ENCODE measurements at places on chromosomes 3 and 15. TPM values are rescaled to one million over a fixed set of nuclear protein-coding genes. Genes with fewer than 3 reads are reported as not detected.

GRCh38 chr3:146325170-146325569 is 74.3 kb upstream of the PLSCR4 start:
- DNase-seq: no peak

Gene GRK7
- not detected for total RNA-seq

DNA sequence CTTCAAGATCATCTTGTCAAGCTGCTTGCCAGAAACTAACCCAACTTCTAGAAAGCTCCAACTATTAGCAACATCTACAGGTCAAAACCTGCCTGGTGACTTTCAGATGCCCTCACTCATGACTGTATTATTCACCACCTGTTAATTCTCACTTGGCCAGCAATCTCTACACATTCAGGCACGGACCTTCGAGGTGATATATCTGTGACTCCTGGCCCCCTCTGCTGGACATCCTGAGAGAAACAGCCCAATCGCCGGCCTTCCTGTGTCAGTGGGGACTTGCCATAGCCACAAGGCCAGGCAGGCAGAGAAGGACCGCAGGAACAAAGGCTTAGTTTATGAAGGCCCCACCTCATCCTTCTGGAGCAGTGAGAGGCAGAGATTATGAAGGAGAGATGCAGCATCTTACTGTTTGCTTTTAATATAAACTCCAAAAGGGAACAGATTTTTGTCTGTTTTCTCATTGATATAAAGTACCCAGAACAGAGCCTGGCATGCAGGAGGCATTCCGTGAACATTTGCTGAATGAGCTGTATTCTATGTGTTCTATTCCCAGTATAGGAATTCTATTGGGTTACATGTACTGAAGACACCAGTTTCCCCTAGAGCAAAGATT is 24.4 kb upstream of the OCA2 start:
- peak; percentile 95 for DNase-seq

DNA sequence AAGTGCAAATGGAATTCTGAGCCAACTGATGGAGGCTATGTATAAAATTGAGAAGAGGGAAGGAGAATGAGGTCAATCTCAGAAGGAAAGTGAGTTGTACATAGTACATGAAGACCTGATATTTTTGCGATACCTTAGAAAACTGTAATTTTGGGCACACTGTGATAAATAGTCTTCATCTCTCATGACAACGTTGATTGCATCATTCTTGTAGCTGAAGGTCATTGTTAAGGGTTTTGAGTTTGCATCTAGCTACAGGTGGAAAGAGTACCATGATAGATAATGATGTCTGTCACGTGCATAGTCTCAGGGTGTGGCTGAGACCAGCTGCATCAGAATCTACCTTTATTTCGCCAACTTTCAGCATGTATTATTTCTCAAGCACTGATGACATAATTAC is 435.4 kb upstream of the MDFIC2 start:
- no peak for DNase-seq

DNA sequence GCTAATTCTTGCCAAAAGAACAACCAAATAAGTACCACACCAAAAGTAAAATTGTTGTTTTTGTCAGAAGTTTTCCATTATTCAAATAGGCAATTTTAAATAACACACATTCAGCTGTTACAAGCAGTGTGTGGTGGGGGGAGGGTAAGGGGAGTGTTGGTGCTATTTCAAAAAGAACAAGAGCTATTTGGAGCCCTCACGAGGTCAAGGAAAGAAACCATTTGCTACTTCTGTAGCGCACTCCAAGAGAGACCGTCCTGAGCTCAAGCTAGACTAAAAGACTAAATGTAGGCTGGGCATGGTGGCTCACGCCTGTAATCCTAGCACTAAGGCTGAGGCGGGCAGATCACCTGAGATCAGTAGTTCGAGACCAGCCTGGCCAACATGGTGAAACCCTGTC is 21.2 kb upstream of the IGF2BP2 start:
- DNase-seq: peak; percentile 48

Gene TP63
- total RNA-seq: not detected

Gene UBE2E2
- 33.3 TPM for total RNA-seq

Gene DNAJA4
- 8.7 TPM for total RNA-seq

DNA sequence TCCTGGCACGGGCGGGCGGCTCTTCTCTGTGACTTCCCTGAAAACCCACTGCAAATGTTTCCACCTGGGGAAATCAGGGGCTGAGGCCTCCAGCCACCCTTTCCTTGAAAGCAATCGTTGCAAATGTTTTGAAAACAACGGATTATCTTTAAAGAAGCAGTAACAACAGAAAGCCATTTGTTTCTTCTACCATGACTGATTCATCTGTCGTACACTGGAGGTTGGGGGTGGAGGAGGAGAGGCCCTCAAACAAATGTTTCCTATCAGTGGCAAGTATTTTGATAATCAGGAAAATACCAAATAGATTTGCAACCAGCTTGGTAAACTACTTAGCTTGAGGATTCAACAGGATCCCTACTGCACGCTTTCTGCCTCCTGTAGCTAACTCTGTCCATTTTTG is 114.9 kb downstream of the PDZRN3 start:
- peak; percentile 12 for DNase-seq

DNA sequence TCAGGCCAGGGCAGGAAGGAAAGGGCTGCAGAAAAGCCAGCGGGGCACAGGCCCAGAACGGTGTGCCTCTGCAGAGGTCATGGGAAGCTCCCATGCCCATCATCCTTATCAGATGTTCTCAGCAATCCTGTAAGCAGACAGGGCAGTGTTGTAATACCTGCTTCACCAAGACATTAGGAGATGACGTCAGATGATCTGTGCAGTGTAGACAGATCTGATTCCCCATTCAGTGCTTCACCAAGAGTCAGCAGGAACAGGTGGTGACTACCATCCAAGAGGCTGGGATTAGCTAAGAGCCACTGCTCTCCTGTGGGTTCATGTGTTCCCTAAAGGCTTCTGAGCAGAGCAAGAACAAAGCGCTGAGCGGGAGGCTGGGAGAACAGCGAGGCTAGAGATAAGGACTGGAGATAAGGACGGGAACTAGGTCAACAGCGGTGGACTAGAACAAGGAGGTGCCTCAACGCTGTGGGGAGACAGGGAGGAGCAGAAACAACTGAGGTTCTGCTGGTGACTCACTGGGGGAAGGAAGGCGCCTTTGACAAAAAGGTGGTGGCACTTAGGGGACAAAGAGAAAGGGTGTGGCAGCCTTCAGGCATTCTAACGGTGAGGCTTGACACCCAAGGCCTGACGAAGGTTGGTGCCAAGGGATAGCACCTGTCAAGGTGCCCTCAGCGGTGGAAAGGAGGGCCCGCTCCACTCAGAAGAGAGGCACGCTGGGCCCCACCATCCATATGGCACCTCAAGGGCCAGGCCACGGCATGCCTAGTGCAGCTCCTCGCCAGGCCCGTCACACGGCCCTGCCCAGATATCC is 28.4 kb downstream of the CCDC12 start:
- DNase-seq: no peak

GRCh38 chr3:71307991-71308697 is 275.4 kb downstream of the FOXP1 start:
- DNase-seq: peak; percentile 80

Gene SACM1L
- total RNA-seq: 64.8 TPM

DNA sequence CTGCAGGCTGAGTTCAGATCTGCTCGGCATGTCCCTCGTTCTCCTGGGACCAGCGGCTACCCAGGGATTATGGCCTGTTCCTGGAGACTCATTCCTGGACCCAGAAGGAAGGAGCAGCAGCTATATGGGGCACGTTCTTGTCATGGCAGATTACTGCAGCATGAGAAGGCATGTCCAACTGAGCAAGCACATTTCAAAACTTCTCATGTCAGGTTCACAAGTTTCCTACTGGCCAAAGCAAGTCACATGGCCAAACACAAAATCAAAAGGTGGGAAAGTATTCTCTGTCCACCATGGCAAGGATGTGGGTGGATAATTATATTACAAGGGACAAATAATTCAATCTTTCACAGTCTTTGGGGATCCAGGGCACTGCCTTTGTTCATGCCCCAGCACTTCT is 71.9 kb upstream of the C15orf39 start:
- no peak for DNase-seq

DNA sequence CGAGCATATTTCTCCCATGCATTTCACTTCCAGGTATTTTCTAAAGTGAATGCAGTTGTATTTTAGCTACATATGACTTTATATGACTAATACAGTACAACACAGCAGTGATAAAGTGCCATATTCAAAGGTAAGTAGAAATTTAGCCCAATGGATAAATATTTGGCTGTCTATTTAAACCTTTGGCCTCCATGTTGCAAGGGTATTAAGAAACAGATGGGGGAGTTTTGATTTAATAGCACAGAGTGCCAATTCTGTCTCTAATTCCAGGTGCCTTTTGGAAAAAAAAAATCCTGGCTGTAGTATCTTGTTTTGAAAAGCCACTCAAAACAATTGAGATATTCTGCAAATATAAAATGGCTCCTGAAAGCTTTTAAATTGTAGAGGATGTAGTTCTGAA is 44.9 kb upstream of the SGO1 start:
- DNase-seq: no peak

DNA sequence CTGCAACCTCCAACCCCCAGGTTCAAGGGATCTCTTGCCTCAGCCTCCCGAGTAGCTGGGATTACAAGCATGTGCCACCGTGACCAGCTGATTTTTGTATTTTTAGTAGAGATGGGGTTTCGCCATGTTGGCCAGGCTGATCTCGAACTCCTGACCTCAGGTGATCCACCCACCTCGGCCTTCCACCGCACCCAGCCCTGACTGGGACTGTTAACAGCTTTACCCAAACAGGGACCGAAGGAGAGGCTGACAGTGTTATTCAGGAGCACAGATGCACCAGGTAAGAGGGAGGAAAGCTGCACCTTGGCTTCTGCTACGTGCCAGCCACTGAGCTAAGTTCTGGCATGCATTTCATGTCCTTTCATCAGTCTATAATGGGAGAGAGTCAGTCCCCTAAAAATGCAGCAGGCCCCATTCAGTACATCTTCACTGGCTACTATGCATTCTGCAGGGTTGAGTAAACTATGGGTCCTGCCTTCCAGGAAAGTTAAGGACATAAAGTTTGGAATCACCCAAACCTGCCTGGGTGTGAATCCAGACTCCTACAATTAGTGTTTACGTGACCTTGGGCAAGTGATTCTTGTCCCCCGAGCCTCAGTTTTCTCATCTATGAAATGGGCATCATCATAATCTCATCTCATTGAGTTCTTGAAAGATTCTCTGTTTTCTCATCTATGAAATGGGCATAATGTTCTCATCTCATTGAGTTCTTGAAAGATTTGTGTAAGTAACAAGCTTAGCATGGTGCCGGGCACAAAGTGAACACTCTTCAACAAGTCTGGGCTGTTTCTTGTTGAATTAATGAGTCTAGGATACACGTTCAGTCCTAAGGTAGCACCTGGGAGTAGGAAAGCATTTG is 82.2 kb downstream of the CPN2 start:
- DNase-seq: no peak

GRCh38 chr15:72117486-72118016 is 399 bp downstream of the MYO9A start:
- DNase-seq: peak; percentile 81

GRCh38 chr3:104436506-104436905 is 930.2 kb upstream of the ALCAM start:
- DNase-seq: no peak

- DNase-seq: no peak
Observed at GRCh38 chr3:170714562-170715535, 129.0 kb upstream of the SLC7A14 start.

DNA sequence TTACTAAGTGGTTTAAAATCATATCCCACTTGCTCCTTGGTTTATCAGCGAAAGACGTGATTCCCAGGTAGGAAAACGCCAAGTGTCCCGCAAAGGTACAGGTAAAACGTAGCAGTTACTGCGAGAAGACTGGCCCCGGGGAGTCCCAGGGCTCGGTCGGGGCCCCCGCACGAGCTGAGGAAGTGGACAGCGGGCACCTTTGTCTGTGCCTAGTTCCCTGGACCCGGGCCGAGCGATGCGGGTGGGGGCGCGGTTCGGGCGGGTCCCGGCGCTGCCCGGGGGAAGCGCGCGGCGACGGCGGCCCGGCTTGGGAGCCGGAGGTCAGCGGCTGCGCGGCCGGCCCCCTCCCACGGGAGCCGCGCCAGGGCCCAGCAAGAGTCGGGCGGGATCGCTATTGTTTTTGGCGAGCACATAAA is 864 bp upstream of the NEO1 start:
- no peak for DNase-seq

- no peak for DNase-seq
Observed at GRCh38 chr3:44411031-44411645, 66.3 kb downstream of the ZNF445 start.

GRCh38 chr3:170000051-170000450 is 33.4 kb downstream of the SEC62 start:
- no peak for DNase-seq

DNA sequence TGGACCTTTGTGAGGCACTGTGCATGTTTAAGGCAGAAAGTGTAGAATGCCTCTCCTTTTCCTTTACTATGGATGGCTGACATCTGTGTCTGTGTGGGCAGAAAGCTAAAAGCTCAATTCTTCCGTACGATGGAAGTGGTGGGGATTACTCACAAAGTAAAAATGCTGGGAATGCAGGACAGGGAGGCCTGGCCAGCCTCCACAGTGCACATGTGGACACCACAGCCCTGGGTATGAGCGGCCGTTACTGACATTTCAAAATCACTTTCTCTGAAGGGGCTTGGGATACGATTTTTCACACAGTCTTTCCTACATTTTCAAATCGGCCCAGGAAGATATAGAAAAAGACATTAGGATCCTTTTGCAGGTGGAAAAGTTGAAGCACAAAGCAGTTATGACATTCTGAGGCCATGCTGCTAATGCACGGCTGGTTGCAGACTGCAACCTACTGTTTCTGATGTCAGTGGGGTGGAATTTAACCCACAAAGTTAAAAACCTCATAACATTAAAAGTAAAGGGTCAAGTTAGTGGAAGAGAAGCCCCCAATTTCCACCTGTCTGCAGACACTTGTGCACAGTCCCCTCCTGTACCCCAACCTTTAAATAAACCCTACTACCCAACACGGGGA is 27.9 kb downstream of the EHD4 start:
- DNase-seq: peak; percentile 63

- DNase-seq: no peak
Observed at GRCh38 chr15:61712129-61712759, 348.0 kb downstream of the VPS13C start.

Gene ZDHHC19
- total RNA-seq: not detected

- no peak for DNase-seq
Observed at GRCh38 chr3:105746231-105746996, 122.4 kb downstream of the CBLB start.

DNA sequence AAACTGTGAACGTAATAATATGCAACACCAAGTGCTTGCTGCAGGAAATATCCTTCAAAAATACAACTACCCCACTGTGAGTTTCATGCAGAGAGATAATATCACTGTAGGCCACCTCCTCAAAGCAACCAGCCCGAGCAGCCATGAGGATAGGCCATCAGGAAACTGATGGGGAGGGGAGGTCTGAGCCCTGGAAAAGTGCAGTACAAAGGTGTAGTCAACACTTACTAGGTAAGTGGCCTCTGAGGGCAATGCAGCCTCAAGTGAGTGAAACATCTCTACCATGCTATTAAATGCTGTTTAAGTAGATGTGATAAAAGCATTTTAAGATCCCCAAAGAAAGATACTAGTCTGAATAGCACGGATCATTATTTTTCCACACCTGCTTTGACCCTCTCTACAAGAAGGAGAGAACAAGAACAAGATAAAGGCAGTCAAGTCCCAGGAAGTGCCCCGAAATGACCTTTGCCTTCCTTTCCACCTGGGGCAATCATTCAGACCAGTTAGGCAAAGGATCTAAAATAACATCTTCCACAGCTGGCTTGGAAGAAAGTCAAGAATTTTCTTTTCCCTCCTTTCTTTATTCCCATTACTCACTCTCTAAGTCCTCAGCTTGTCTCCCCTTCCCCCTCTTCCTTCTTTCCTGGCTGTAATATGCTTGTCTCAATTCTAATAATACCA is 62.8 kb downstream of the FMN1 start:
- no peak for DNase-seq

Gene HRH1
- not detected for total RNA-seq

All from SK-MEL-5 (cell line).